ENCODE measurements at places on chromosomes 4 and X.

- no peak for DNase-seq
Observed at GRCh38 chr4:33924239-33924638, 2320.1 kb downstream of the ARAP2 start.

GRCh38 chr4:54678826-54679225, 21.1 kb downstream of the KIT start:
- no peak for DNase-seq

DNA sequence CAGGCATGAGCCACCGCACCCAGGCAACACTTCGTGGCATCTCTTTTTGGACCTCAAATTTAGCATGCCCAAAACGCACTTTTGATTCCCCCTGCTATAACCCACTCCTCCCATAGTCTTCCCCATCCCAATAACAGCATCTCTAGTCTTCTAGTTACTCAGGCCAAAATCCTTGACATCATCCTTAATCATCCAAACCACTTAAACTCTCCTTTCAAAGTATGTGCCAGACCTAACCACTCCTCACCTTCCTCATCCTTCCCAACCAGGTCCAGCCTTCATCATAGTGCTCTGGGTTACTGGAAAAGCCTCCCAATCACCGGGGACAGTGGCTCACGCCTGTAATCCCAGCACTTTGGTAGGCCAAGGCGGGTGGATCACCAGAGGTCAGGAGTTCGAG, 41.9 kb downstream of the AFAP1 start:
- DNase-seq, result no peak

DNA sequence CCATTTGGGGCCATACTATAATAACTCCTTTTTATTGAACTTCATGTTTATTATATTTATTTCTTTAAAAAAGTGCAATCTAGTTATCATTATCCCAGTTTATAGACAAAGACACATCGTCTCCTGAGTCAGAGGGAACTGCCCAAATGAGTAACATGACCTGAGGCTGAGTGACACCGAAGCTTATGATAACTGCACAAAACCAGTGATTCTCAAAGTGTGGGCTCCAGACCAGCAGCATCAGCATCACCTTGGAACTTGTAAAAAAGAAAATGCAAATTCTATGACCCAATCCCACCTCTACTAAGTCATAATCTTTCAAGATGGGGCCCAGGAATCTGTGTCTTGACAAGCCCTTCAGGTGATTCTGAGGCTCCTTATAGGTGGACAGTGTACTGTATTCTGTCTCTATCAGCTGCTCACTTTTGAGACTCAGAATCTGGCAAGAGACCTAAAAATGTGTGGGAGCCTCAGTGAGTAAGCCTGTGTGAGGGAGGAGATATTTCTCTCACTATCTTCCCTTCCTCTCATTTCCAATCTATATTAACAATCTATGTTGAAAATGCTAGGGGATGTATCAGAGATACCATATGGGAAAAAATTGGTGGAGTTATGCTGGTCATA, 147.0 kb downstream of the PACRGL start:
- DNase-seq, result no peak

DNA sequence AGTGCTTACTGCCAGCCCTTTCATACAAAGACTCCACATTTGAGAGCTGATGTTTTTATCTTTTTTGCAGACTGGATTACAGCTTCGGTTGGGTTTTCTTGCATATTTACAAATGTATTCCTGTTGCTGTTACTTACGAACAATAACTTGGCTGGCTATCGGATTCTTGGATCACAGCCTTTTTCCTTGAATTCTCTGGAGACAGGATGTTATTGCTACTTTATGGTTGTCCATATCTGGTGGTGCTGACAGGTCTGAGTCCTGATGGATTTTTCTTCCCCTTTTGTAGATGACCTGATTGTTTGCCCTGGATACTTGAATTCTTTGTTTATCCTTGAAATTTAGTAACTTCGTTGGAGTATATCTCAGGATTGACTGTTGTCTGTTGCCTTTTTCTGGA, 77.7 kb downstream of the PDK3 start:
- no peak for DNase-seq

GRCh38 chr4:15926486-15926885, 12.1 kb downstream of the FGFBP1 start:
- no peak for DNase-seq

GRCh38 chrX:149937871-149938426, 342 bp downstream of the EOLA2 start:
- no peak for DNase-seq

GRCh38 chr4:79197275-79198009, 128.4 kb downstream of the NAA11 start:
- no peak for DNase-seq

- no peak for DNase-seq
Observed at GRCh38 chr4:171727185-171727584, 86.0 kb upstream of the GALNTL6 start.
